IPS-NIHi11 (cell line): ENCODE measurements at places on chromosomes 16 and 17.
A peak's percentile ranks its signal among the peaks of the same experiment; 100 is the strongest.

- peak; percentile 84 for DNase-seq
These were observed 30.1 kb downstream of the GNGT2 start for GRCh38 chr17:49180303-49180702.

DNA sequence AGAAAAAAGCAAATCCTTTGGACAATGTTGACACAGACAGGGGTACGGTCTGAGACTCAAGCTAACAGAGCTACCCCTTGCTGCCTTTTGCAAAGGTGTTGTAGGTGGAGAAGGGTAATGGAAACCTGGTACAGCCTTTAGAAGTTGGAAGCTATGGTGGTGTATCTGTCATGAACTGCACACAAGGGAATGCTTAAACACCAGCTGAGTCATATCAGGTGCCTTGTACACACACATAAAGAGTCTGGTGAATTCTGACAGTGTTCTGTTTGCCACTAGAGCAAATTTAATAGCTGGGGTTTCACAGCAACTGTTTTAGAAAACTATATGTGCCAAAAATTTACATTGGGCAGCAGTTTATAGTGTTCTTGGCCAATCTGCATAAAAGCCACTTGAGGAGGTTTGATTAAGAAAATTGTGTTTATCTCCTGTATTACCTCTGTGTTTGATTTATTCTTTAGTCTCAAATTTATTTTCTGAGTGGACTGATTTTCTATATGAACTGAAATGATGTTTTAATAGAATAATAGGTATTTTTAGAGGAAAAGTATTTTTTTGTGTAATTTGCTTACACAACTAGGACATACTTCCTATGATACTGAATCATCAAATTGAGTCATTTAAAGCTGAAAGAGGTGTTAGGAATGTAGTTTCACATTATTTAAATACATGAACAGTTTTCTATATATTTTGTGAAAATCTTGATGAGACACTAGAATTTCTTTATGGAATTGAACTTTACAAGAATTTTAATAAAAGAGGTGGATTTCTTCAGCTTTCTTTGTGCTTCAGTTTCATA lies 136.9 kb downstream of the MAP2K6 start:
- DNase-seq, result no peak

- no peak for DNase-seq
These were observed 43.5 kb downstream of the ZDHHC7 start for GRCh38 chr16:84967828-84968227.

DNA sequence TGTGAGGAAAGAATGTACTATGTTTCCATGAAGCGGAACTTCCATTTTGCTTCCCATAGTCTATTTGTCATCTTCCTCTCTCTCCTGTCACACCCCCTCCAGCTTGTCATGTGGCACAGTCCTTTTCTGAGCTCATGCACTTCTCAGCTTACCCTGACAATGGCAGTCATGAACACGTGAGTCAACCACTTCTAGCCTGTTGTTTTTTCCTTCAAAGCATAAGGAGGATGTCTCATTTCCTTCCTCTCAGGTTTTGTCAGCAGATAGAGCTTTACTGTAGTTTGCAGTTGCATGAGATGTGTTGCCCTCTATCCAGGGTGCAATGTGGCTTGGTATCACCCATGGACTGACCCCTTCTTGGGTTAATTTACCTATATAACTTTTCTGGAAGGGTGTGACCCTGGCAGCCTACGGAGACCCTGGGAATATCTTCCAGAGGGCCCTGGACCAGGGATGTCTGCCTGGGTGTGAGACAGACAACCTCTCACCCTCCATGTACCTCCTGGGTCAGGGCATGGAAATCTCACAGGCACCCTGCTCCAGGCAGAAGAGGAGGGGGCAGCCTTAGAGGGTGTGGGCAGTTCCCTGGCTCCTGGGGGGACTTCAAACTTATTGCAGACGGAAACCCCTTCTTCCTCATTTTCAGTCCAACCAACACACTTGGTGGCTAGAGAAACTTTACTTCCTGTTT lies 4.0 kb upstream of the ZNF267 start:
- DNase-seq, result no peak
